ENCODE measurements at places on chromosomes 5 and 9. TPM values are rescaled to one million over a fixed set of nuclear protein-coding genes. Genes with fewer than 3 reads are reported as not detected.
A peak's percentile ranks its signal among the peaks of the same experiment; 100 is the strongest.

DNA sequence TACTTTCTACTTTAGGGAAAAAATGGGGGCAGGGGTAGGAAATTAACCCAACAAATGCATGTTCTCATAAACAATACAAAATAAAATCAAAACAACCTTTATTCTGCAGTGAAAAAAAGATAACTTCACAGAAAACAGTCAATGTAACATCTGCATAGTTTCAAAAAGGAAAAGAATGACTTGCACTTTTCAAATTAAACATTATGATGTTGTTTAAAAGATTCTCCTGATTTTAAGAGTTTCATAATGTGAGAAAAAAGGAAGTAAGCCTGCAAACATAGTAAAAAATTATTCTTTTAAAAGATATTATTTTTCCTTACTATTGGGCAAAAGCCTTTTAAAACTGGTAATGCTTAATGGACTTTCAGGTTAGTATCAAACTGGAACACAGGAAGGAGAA lies 7.6 kb downstream of the C9orf72 start:
- DNase-seq: no peak

DNA sequence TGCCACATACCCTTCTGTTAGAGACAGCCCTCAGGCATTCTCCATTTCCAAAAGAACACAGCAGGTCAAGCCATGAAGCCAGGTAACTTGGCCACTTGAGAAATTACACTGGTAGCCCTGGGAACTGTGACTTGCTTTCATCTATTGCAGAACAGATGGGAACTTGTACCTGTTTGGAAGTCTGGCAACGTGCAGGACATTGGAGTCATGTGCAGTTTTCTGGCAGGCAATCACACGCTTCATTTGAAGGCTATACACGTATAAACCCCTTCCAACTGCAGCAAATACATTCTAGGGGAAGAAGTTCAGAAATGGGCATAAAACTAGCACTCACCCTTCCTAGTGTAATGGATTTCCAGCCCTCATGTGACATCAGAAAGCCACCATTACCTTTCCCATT lies 54.0 kb downstream of the WDR41 start:
- DNase-seq: no peak

GRCh38 chr5:76535577-76535976 lies 87.6 kb downstream of the F2RL2 start:
- DNase-seq: no peak

- peak; percentile 11 for DNase-seq
Measured at GRCh38 chr5:125140855-125141254, 394.4 kb upstream of the ZNF608 start.

The MTRR gene
- total RNA-seq: 53.3 TPM

DNA sequence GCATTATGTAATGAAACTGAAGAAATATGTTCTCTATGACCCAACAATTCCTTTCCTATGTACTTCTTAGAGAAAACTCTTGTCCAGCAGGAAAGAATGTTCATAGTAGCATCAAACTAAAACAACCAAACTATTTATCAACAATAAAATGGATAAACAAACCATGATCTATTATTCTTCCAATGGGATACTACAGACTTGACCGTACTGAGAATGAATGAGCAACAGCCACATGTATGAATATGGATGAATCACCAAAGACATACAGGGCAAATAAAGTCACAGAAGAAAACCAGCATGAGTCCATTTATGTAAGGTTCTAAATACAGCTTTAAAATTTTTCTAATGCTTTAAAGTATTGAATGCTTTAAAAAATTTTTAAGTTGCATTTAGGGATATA lies 73.6 kb upstream of the SUSD1 start:
- no peak for DNase-seq

GRCh38 chr5:1463326-1464095 lies 18.3 kb upstream of the SLC6A3 start:
- no peak for DNase-seq

GRCh38 chr5:4082966-4083564 lies 487.4 kb downstream of the IRX1 start:
- no peak for DNase-seq

The RGMB gene
- total RNA-seq: 76.6 TPM

The HRCT1 gene
- 24.8 TPM for total RNA-seq

DNA sequence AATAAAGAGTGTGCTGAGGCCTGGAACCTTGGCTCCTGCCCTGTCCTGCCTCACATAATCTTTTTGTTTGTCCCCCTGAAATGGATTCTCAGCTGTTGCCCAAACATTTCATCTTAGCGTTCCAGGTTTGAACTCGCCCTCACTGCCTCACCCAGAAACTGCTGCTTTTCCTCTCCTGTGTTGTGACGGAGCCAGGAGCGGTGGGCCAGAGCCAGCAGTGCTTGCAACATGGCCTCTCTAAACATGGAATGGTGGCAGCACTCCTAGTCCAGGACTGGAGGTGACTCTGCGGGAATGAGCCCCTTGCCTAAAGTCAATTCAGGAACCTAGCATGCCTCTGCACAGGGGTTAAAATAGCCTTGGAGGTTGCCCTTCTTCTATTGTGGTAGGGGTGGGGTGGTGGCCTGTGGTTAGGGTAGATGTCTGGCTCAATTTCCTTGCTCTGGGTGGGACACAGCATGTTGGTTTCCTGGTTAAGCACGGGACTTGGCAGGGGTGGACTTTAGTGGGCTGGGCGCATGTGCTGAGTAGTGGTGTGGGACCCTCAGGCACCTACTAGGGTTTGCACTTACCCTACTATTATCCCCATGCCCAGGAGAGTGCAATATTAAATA lies 101.6 kb downstream of the SLC25A46 start:
- DNase-seq: no peak

GRCh38 chr5:17204133-17204489 lies 13.3 kb upstream of the BASP1 start:
- DNase-seq: no peak

The PCDHAC2 gene
- total RNA-seq: 0.31 TPM

- DNase-seq: no peak
Measured at GRCh38 chr5:62671479-62671878, 92.9 kb downstream of the LRRC70 start.

The GABRP gene
- not detected for total RNA-seq

The DBH gene
- not detected for total RNA-seq

The PDE6A gene
- 1.6 TPM for total RNA-seq

The NUDCD2 gene
- total RNA-seq: 24.1 TPM

The PCBD2 gene
- 14.0 TPM for total RNA-seq

The EEIG1 gene
- total RNA-seq: 127 TPM

DNA sequence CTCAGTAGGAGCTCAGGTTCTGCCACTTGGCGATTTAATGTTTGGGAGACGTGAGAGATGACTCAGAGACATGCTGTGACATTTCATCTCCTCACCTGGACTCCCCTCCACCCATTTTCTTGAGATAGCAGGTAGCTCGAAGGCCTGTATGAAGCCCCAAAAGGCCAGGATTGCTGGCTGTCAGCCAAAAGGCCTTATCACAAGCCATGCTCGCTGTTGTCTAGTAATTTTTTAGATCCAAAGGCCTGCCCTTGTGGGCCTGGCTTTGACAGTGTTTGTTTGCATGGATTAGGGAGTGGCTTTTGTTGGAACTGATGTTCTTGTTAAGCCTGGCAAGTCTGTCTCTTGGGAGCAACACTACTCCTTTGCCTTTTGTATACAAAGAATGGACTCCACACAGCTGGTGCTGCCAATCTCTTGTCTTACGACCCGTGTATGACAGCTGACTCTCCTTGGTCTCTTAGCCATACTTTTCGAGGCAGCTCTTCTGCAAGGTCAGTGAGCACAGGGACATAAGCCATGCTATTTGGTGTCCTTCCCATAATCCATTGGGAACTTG lies 22.7 kb downstream of the CAVIN4 start:
- no peak for DNase-seq

DNA sequence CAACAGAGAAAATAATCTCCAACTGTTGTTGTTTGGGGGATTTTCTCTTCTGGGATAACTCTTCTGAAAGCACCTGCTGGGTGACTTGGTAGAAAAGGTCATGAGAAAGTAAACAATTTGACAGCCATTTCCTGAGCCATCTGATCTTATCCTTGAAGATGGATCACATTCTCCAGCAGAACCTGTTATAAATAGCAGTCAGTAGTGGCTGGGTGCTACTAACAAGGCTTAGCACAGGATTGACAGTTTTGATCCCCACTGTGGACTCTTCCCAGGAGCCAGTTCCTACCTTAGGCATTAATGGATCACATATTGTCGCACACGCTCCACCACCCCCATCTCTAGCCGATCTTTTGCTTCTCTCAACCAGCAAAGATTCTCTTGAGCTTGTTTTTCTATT lies 220.2 kb downstream of the PLK2 start:
- no peak for DNase-seq

DNA sequence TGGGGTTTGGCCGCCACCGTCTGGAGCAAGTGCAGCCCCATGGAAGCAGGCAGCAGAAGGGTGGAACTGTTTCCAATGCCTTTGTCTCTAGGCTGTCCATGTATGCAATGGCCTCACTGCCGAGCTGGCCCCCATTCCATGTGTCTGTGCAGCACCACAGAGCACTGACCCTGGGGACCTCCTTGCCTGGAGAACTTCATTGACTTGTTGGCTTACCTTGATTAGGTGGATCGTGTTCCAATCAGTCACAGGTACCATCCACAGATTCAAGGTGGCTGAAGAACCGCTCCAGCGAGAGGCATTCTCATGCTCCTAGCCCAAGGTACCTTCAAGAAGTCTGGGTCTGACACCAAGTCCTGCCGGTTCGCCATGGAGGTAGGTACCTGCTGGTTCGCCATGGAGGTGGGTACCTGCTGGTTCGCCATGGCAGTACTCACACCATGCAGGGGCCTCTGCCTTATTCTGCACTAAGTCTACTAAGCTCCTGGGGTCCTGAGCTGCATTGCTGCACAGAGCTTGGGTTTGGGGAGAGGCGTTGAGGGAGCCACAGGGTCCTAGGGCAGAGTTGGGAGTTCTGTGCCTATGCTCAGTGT lies 358.3 kb upstream of the IRX1 start:
- DNase-seq: no peak

DNA sequence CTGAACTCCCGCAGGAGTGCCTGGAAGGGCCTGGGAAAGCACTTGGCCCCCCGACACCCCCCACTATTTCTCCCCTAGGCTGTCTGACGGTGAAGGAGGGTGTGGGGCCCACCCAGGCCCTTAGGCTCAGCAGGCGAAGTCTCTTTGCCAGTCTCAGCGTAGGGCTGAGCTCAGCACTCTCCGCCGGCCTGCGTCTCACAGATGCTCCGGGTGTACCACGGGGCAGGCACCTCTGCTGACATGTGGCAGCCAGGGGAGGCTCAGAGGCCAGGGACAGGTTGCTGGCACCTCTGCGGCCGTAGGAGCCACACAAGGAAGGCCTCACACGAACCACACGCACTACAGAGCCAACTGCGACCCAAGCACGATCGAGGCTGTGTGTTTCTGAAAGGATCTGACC lies 114.2 kb downstream of the VAV2 start:
- DNase-seq: no peak

- no peak for DNase-seq
Measured at GRCh38 chr5:38323645-38324295, 65.4 kb downstream of the EGFLAM start.

- DNase-seq: no peak
Measured at GRCh38 chr9:136721339-136722092, 9.1 kb downstream of the DIPK1B start.

- no peak for DNase-seq
Measured at GRCh38 chr5:144983101-144983500, 812.4 kb downstream of the KCTD16 start.

DNA sequence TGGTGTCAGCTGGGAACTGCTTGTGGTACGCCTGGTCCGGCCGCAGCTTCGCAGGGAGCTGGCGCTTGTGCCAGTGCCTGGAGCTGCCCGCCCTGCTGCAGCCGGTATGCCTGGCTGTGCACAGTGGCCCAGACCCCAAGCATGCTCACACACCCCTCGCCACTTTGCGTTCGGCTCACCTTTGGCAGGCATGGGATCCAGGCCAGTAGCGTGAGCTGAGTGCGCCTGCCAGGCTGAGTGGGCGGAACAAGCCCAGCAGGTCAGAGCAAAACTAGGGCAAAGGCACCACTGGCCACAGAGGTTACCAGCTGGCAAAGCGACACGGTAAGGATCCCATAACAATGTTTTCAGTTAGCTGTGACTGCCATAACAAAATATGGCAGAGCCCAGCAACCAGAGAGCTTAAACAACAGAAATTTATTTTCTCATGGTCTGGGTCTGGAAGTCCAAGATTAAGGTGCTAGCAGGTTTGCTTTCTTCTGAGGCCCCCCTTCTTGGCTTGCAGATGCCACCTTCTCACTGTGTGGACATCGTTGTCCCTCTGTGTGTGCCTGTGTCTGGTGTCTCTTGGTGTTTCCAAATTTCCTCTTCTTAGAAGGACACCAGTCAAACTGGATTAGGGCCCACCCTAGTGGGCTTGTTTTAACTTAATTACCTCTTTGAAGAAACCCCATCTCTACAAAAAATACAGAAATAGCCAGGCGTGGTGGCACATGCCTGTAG lies 61.6 kb downstream of the PSAT1 start:
- DNase-seq: no peak

GRCh38 chr5:337563-338130 lies 16.1 kb downstream of the AHRR start:
- DNase-seq: no peak

The CLIC3 gene
- total RNA-seq: 1.9 TPM

DNA sequence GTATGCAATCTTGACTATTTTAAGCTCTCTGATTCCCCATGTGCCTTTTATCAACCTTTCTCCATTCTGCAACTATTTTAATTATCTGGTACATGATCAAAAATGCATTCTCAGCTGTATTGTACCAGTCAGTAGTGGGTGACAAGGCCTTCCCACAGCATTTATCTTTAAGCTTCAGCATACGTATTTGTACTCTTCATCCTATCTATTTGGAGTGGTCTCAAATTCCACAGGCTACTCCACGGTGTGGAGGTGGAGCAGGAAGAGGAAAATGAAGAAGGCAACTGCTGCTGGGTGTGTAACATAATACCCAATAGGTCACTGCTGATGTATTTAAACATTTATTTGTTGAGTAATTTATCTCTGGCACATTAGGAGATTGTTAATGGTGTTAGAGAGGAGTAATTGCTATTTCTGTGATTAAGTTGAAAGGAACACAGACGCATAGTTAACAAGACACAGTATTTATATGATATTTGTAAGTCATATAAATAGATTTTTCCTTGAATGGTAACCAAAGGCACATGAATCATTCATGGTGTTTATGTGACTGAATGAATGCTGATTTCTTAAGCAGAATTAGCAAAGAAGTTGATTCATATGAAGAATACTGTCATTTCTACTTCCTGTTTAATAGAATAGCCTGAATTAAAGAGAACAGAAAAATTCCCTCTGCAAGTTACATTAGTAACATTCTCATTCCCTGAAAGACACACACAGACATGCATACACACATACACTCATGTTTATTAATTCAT lies 153.8 kb upstream of the NR3C1 start:
- no peak for DNase-seq

DNA sequence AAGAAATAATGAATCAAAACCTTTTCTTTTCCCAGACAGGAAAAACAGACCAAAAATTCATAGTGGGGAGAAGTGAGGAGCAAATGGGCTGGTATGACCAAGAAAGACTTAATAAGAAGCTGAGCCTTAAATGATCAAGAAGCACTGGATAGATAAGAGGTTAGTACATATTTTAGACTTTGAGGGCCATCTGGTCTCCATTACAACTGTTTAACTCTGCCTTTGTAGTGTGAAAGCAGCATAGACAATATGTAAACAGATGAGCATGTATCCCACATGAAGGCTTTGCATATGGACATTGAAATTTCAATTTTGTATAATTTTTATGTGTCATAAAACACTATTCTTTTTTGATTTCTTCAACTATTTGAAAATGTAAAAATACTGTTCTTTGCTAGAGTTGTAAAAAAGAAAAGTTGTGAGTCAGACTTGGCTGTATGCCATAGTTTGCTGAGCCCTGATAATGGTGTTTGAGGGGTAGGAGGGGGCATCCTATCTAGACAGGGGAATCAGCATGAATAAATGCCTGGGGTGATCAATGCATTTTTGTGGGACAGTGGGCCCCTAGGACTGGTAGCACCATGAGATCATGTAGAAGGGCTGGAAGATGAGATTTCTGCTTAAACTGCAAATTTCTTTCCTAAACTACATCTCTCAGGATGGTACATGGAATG lies 91.8 kb upstream of the GPR151 start:
- no peak for DNase-seq
